ENCODE measurements at places on chromosomes 2 and 18.

- no peak for ATAC-seq
Observed at GRCh38 chr18:78727877-78728783, 251.5 kb upstream of the SALL3 start.

- ATAC-seq = no peak
Observed at GRCh38 chr2:3522961-3523421, 3.7 kb upstream of the ADI1 start.

GRCh38 chr2:28628506-28628905, 123.1 kb upstream of the PPP1CB start:
- no peak for ATAC-seq

DNA sequence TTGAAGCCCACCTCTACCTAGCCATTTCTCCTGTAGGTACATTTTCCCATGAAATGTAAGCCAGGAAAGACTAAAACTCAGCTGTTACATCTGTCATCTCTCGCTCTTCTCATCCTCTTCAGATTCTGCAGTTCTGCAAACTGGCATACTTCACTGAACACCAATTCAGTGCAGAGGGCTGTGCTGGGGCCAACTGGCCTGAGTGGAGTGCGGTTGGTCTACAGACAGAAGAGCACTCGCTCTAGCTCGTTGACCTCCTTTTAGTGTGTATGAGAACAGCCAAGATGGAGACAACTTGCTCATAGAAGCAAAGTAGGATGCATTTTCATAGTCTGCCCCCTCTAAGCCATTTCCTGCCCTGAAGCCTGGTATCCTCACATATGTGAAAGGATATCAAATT, 862.6 kb downstream of the BCL11A start:
- ATAC-seq = no peak
